Stimulated activated CD8-positive, alpha-beta memory T cell treated with anti-CD3 and anti-CD28 coated beads, Interleukin-7, amount 100 ng/mL, for 1 hour (primary cell): ENCODE measurements at places on chromosomes 5 and 9.

- no peak for DNase-seq
Observed at GRCh38 chr5:68374796-68375518, 159.4 kb downstream of the PIK3R1 start.

DNA sequence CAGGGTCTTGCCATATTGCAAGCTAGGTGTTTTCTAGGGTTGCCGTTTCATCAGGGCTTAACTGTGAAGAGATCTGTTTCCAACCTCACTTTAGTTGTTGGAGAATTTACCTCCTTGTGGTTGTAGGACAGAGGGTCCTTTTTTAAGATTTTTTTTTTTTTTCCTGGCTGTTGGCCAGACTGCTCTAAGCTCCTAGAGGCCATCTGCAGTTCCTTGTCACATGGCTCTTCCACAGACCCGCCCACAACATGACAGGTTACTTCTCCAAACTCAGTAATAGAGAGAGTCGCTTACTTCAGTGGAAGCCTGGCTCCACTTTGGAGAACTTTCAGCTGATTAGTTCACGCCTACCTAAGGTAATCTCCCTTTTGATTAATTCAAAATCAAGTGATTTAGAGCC, 543.7 kb downstream of the DMRTA1 start:
- DNase-seq: no peak

DNA sequence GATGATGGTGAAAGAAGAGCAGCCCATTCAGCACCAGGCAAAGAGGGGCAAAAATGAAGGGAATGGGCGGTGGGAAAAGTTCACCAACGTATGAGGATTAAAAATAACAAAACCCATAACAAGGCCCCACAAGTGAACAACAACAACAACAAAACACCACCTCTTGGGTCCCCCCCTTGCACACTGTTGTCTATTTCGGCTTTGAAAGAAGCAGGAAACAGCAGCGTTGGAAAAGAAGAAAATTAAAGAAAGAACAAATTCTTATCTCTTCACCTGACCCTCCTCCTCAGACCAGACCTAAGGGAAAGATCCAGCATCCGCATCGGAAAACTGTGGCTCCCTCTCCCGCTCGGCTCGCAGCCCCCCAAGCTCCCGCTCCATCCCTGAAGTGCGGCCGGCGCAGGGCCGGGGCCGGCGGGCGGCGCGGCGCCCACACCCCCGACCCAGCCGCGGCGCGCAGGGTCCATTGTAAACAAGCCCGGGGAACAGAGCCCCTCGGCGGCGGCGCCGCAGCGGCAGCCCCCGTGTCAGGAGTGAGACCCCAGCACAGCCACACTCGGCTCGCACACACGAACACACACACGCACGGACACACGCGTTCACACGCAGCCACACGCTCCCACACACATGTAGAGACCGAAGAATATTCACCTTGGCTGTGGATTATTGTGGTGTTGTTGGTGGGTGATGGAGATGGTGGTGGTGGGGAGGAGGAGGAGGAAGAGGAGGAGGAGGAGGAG, 535 bp downstream of the RFX3 start:
- DNase-seq: no peak

GRCh38 chr9:84832453-84832852, 162.9 kb downstream of the NTRK2 start:
- DNase-seq: no peak

DNA sequence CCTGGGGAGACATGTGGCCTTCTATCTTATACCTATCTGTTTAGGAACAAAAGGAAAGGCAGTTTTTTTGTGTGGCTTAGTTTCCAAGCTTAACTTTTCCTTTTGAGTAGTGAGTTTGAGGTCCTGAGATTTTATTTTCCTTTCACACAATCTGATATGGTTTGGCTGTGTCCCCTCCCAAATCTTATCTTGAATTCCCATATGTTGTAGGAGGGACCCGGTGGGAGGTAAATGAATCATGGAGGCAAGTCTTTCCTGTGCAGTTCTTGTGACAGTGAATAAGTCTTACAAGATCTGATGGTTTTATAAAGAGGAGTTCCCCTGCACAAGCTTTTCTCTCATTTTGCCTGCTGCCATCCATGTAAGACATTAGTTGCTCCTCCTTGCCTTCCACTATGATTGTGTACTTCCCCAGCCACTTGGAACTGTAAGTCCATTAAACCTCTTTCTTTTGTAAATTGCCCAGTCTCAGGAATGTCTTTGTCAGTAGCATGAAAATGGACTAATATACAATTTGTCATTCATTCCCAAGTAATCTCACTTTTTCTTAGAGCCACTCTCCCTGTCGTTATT, 4.7 kb upstream of the CLTB start:
- DNase-seq: no peak

- no peak for DNase-seq
Observed at GRCh38 chr9:131578021-131578420, 32.7 kb downstream of the PRRT1B start.

DNA sequence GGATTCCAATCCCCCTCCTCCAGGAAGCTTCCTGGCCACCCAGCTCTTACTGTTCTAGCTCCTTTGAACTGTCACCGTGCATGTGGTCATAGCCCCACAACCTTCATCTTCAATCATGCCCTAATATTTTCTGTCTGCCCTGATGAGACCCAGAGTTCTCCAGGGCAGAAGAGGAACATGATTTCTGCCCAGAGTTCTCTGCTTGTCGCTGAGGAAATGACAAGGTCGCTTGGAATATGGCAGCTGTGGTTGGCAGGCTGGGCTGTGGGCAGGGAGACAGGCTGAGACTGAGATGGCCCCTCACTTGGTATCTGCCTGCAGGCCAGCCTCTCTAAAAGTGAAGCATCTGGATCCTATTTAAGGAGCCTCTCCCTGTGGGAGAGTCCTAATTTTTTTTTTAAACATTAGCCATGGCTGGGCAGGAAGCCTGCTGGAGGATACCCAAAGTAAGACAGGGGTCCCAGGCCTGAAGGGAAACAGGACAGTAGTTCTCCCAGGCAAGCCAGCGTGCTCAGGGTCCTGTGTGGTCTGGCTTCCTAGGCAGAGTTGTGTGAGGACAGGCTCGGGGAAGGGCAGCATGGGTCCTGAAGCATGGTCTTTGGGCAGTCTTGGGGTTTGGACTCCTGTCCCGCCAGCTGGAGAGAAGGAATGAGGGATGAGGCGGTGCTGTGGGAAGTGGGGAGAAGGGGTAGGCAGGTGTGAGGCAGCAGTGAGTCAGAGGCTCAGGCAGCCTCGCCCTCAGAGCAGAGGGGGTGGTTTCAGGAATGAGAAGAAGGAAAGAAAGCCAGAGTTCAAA, 242.1 kb downstream of the FSTL4 start:
- DNase-seq: no peak

GRCh38 chr5:159240301-159240870, 22.7 kb upstream of the UBLCP1 start:
- DNase-seq: no peak

DNA sequence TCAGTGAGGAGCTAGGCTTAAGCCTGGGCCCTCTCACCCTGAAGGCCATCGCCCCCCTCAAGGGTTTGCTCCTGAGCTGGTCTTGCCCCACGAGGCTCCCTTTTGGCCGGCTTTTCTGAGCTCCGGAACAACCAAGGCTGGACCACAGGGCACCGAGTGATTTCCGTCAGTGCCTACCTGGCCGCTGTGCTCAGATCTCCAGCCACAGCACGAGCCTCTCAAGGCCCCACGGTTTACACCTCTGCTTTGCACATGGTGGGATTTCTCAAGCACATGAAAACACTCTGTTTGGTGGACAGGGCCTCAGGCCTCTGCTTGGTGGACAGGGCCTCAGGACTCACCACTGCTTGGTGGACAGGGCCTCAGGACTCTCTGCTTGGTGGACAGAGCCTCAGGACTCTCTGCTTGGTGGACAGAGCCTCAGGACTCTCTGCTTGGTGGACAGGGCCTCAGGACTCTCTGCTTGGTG, 15.8 kb downstream of the CLPTM1L start:
- no peak for DNase-seq

DNA sequence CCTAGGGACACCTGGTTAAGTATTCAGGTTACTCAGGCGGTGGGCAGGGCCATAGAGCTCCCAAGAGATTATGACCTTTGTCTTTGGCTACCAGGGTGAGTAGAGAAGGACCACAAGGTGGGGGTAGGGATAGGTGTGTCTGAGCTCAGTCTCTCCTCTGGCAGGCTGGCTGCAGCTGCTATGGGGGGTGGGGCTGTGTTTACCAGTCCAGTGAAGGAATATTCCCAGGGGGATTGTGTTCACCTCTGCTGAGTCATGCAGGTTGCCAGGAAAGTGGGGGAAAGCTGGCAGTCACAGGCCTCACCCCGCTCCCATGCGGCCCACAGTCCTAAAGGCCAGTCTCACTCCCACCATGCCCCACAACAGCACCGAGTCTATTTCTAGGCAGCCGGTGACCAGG, 53.6 kb upstream of the POU5F2 start:
- no peak for DNase-seq

GRCh38 chr5:159781626-159782157, 134.6 kb upstream of the ADRA1B start:
- no peak for DNase-seq

GRCh38 chr5:64786372-64786771, 17.6 kb downstream of the CWC27 start:
- DNase-seq: no peak

GRCh38 chr5:31362931-31363568, 168.8 kb downstream of the DROSHA start:
- DNase-seq: no peak

DNA sequence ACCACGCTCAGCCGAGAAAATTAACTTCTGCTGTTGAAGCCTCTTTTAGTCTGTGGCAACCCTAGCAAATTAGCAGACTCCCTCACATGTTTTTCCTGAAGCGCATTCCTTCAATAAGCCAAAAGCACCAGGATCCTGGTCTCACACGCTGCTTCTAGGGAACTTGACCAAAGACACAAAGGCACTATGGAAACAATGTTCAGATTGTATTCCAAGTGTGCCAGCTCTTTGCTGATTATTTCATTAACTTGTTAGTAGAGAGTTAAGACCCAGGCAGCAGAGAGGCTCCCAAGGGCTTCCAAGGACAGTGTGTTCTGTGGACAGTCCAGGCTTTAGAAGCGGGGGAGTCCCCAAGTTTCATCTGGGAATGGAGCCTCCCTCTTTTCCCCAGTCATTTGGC, 94.4 kb upstream of the BASP1 start:
- no peak for DNase-seq

GRCh38 chr9:1453636-1454035, 403.5 kb downstream of the DMRT2 start:
- no peak for DNase-seq

- DNase-seq: no peak
Observed at GRCh38 chr5:168156170-168156569, 135.3 kb upstream of the WWC1 start.

- DNase-seq: no peak
Observed at GRCh38 chr9:104092875-104093600, 1.1 kb upstream of the SMC2 start.

DNA sequence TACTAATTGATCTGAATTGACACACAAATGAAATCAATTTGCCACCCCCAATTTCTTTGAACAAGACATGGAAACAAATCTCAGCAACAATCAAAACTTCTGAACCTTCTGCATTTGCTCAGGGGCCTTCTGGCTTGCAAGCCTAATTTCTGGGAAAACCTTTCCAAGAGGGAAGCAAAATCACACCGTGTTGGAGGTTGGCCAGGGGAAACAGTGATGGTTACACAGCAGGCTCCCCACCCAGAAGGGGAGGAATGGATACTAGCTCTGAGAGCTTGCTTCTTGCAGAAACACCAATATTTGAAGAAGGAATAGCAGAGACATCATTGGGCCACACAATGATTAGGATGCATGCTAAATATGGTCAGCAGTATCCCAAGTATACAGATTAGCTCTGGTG, 488.6 kb upstream of the TRPC7 start:
- no peak for DNase-seq

DNA sequence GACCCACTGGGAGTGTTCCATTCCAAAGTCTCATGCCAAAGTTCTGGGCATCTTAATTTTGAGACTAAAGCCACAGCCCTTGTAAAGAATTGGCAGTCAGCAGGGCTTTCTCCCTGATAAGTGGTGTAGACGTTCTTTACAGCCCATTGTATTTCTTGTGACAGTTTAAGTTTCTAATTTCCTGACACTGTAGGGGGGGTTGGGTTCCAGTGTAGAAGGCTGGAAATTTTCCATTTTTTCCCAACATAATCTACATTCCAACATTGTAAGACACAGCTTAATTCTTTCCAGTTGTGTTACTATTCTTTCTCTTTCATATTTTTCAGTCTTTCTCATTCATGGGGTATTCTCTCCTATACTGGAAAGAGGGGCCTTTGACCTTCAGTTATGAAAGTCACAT, 121.1 kb downstream of the FBXL7 start:
- no peak for DNase-seq

- DNase-seq: no peak
Observed at GRCh38 chr5:130616161-130616560, 548.9 kb downstream of the HINT1 start.

- DNase-seq: no peak
Observed at GRCh38 chr9:104367507-104367906, 136.6 kb upstream of the OR13F1 start.

- DNase-seq: no peak
Observed at GRCh38 chr9:114348906-114349482, 19.3 kb downstream of the ORM2 start.

GRCh38 chr5:157575381-157576020, at the start of gene ADAM19:
Gene ADAM19, minus strand, starts transcription at chr5:157575775. Its CDS starts 79 bp downstream, at chr5:157575696.
- no peak for DNase-seq

GRCh38 chr9:99107421-99107820, 2.5 kb downstream of the TGFBR1 start:
- DNase-seq: no peak

- no peak for DNase-seq
Observed at GRCh38 chr5:159135896-159136531, 36.3 kb upstream of the EBF1 start.

DNA sequence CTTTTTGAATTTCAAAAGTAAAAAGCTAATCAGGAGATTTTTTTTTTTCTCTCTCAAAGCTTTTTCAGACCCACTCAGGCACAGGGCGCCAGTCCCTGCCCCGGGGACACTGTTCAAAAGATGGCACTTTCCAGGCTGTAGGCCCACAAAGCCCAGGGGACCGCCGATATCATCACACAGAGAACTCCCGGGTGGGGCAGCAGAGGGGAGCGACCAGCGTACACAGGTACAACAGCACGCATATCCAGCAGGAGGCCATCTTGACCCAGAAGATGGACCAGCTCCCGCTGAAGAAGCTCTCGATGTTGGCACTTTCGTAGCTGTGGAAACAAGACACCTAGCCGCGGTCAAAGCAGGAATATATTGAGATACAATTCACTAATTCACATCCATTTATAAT, 108.3 kb downstream of the THBS4 start:
- DNase-seq: no peak

GRCh38 chr5:56094579-56095361, 100.0 kb upstream of the IL6ST start:
- DNase-seq: no peak
